ENCODE measurements at places on chromosomes 1 and 21.

GRCh38 chr1:166944186-166944967 is 31.0 kb downstream of the ILDR2 start:
- no peak for DNase-seq

- no peak for DNase-seq
Observed at GRCh38 chr1:207831517-207832327, 79.2 kb downstream of the CD34 start.

- no peak for DNase-seq
Observed at GRCh38 chr1:160244209-160244608, 18.1 kb downstream of the DCAF8 start.

GRCh38 chr1:24416666-24417391 is 1.2 kb downstream of the NIPAL3 start:
- no peak for DNase-seq

DNA sequence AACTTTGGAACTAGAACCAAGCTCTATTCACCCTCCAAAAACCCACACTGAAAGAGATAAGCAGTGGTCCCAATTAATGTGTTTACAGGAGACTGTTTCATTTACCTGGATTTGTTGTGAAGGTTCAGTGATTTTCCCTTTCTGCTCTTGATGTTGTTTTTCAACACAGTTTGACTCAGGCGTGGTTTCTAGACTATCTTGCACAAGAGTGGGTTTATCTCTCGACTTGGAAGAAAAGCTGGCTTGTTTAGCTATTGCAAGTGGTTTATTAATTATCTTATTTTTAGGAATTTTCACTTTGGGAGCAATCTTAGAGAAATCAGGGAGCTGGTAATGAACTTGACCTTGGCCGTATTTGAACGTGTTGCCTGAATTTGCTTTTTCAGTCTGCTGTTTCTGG is 5.3 kb downstream of the AKNAD1 start:
- no peak for DNase-seq

GRCh38 chr1:161747801-161748200 is 1.8 kb upstream of the DUSP12 start:
- DNase-seq: no peak

DNA sequence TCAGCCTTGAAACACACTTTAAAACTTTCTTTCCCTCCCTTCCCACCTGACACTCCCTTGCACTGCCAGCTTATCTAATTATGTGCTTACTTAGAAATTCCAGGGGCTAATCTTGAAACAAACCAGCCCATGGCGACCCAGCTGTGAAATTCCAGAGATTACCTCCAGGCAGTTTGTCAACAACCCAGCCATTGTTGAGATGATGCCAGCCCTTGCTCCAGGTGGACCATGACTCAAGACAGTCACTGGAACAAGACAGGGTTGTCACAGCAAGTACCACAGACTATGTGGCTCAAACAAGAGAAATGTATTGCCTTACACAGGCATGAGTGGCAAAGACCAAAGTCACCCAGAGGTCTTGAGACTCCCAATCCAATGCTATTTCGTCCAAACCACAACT is 7.9 kb downstream of the FYB2 start:
- no peak for DNase-seq

GRCh38 chr1:15357612-15358207 is 52.0 kb upstream of the EFHD2 start:
- DNase-seq: no peak

GRCh38 chr1:109959974-109960744 is 24.4 kb upstream of the AHCYL1 start:
- no peak for DNase-seq

- no peak for DNase-seq
Observed at GRCh38 chr21:16572032-16572431, 842.2 kb downstream of the USP25 start.

GRCh38 chr1:66395202-66396061 is 138.5 kb upstream of the SGIP1 start:
- DNase-seq: no peak

DNA sequence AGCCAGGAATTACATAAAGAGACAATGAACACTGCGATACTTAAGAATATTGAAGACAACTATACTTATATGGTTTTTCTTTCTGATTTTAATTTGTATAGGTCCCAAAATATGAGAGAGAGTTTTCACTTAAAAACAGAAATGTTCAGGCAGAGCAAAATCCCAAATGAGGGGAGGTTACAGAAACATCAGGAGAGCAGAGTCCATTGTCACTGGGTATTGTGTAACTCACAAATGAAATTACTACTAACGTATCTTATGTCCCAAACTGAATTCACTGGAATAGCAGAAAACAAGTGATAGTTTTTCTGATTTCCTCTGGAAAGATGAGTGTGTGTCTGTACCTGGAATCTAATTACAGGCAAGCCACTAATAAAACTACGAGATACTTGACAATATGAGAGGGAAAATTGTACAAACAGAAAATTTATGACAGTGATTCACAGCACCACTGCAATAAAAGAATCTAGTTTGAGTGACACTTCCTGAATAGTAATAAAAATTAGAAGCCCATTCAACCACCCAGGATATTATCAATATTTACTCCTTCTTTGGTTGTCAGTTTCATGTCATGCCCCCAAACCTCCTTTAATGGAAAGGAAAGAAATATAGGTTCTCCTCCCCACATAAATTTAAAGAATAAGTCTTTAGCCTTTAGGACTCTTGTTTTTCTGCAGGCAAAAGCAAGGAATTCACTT is 522.6 kb downstream of the ADGRL2 start:
- DNase-seq: no peak

DNA sequence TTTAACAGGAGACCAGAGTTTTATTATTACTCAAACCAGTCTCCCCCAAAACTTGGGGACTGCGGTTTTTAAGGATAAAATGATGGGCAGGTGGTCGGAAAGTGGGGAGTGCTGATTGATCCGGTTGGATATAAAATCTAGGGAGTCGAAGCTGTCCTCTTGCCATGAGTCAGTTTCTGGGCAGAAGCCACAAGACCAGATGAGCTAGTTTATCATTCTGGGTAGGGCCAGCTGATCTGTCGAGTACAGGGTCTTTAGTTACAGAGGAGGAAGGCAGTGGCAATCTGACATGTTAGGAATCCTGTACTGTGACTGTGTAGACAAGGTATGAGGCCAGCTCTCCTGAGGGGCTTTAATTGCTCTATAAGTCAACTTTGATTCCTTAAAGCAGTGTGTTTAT is 22.9 kb upstream of the FOXE3 start:
- DNase-seq: no peak

DNA sequence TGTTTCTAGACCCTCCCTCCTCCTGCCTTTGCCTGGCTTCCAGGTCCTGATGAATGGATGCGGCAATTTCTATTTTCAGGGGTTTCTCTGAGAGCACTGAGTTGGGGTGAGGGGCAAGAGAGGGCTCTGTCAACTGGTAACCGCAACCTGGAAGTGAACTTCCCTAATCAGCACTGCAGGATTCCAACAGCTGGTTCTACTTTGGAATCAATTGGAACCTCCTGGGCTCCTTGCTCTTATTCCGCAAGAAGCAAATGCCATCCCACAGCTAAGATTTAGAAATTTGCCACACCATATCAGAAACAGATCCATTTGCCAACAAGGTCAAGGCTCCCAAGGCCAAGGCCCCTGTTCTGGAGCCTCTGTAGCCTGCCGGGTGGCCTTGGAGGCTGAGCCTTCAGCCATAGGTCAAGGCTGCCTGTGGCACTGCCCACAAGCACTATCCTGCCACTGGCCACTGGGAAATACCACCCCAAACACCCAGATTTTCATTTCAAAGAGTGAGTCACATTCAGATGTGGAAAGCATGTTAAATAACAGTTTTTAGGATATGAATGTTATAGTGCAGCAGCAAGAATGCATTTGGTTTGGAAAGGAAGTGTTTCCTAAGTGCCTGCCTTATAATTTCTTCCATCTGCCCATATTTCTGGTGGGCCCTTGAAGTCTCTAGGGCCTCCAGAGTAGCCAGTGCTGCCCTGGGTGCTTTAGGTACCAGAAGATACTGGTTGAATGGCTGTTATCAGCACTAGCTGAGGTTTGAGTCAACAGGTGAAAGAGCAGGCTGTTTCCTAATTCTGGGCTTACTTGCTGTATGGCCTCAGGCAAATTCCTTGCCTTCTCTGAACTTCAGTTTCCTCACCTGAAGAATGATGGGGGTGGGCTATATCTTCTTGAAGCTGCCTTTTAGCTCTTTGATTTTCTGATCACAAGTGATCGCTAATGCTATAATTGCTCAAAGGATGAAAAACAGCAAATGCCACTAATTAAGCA is 56.3 kb upstream of the JUN start:
- DNase-seq: no peak

GRCh38 chr1:181759481-181759880 is 276.2 kb downstream of the CACNA1E start:
- no peak for DNase-seq

DNA sequence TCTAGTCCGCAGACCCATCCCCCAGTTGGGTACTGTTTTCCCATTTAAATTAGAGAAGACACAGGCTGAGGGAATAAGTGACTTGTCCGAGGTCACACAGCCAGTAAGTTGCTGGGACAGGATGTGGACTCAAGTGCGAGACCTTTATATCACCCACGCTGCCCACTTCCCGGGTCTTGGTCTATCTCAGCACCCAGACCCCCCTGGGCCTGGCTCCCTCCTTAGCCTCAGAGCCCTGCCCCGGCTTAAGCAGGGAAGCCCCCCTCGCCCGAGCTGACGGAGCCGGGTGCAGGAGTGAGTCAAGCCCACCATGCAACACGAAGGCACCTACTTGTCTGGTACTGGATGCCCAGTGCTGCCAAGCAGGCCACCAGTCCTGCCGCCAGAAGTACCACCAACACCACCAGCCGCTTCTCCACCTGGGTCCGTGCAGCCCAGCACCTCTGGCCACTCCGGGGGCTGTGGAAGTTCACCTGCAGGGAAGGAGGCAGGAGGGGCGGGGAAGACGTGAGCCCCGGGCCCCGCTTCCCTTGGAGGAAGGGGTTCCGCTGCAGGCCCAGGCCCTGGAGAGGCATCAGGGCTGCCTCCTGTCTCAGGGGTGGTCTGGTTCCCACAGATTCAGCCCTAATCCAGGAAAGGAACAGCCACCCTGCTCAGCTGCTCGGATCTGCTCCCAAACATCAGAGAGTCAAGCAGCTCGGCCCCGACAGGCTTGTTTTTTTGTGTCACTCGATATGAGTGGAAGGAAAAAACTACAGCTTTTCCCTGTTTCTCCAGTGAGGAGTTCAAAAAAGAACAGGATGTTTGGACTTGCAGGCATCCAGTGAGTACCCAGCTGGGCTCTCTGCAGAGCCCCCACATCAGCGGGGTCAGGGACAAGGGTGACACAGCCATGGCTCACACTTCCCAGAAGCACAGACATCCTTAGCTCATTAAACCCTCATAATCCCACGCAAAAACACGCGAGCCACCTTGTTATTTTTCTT is 11.1 kb downstream of the ECE1 start:
- DNase-seq: no peak

DNA sequence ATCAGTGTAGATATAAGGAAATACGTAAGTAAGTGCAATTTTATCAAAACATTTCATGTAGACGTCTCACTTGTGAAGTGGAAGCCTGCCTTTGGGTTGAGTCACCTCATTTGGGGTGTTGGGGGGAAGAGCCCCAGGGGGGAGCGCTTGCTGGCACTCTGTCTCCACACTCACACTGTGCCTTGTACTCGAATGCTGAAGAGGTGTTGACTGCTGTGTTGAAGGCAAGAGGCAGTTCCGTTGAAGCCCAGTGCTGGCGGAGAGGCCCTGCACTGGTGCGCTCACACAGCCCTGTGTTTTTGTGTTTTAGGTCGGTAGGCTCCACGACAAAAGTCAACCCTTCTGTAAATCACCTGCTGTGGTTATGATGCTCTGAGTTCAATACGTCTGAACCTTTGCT is 131.9 kb upstream of the COL6A1 start:
- DNase-seq: no peak

- DNase-seq: no peak
Observed at GRCh38 chr1:25587290-25587689, 29.3 kb upstream of the MAN1C1 start.

DNA sequence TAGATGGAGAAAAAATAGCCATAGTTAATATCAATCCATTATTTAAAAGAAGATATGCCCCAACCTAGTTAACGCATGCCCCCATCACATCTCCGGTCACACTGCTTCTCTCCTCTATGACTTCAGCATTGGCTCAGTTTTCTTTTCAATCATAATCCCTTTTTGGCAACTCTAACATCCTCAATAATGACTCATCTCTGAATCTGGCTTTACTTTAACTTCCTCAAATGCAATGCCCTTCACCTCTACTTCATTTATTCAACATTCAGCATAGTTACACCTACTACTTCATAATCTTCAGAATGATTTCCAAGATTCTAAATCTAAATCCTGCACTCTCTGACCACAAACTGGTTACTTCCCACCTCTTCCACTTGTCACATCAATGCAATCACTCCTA is 417.3 kb downstream of the USH2A start:
- no peak for DNase-seq

GRCh38 chr1:157226739-157227138 is 88.5 kb upstream of the ETV3 start:
- DNase-seq: no peak

GRCh38 chr1:22216966-22217365 is 74.1 kb upstream of the WNT4 start:
- no peak for DNase-seq

- DNase-seq: no peak
Observed at GRCh38 chr1:218527737-218528136, 182.6 kb downstream of the TGFB2 start.

- no peak for DNase-seq
Observed at GRCh38 chr1:229579059-229579673, 20.7 kb upstream of the ABCB10 start.

- no peak for DNase-seq
Observed at GRCh38 chr21:16215663-16216183, 485.9 kb downstream of the USP25 start.

- DNase-seq: no peak
Observed at GRCh38 chr1:248164031-248164430, 10.6 kb upstream of the OR2M2 start.

DNA sequence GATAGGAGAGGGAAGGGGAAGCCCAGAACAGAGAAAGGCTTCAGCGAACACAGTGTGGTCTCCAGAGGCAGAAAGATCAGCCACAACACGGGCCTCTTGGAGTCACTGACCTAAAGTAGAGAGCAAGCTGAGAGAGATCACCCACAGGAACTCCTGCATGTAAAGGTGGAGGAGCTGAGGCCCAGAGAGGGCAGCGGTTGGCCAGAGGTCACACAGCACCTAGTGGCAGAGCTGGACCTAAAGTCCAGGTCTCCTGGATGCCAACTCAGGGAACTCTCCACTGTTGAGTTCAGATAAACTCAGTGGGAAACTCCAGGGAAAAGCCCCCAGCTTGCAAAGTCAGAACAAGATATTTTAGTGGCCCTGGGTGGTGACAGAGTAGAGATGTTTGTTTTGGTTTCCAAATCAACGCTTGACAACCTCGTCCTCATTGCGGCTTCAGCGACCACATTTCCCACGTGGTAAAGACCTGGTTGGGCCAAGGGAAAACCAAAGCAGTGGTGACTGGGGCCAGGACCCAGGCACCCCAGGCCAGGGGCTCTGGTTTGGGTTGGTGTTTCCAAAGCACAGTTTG is 4.6 kb downstream of the IFFO2 start:
- DNase-seq: no peak

GRCh38 chr1:59150577-59151386 is 146.1 kb upstream of the FGGY start:
- DNase-seq: peak; percentile 66

GRCh38 chr1:219174460-219175211 is 958 bp downstream of the LYPLAL1 start:
- DNase-seq: no peak

All from omental fat pad (tissue), 4 donors.